ENCODE measurements at places on chromosomes 4 and X.

GRCh38 chrX:49184294-49185281, 1.6 kb downstream of the PRICKLE3 start:
- no peak for DNase-seq

DNA sequence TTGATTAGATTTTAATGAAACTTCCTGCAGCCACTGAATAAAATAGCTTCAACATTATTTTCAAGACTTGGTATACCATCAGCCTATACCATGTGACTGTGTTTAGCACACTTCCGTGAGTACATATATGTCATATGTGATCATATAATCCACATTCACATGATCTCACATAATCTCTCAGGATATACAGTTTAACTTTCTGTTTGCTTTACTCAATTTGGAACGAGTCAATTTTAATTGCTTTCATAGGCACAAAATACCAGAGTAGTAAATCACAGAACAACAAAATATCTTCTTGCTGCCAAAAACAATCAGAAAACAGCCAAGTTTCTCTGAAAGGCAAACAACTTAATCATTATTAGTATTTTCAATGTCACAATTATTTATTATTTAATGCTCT, 731.1 kb upstream of the DIAPH2 start:
- no peak for DNase-seq

DNA sequence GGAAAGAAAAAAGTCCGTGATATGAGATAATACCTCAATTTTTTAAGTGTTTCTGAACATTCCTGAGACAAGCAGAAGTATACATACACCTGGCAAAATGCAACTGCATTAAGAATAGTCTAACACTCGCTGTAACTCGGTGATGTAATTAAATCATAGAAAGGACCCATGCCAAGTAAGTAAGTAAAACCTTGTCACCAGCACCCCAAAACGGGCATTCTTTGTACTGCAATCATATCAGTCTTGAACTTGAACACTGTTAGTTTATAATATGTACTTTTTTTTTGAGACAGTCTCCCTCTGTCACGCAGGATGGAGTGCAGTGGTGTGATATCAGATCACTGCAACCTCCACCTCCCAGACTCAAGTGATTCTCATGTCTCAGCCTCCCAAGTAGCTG, 47.4 kb downstream of the SMIM14 start:
- no peak for DNase-seq

- DNase-seq = no peak
Measured at GRCh38 chr4:100017637-100018310, 67.7 kb upstream of the H2AZ1 start.

GRCh38 chrX:22616867-22617266, 344.2 kb downstream of the CBLL2 start:
- no peak for DNase-seq

GRCh38 chr4:98630737-98631454, 27.5 kb downstream of the TSPAN5 start:
- no peak for DNase-seq

GRCh38 chrX:124217304-124218251, 114.9 kb upstream of the TEX13D start:
- no peak for DNase-seq

All from cortex of kidney (tissue), 1 donor.